Spinal cord (tissue), 10 donors: ENCODE measurements at places on chromosomes 4 and X. TPM values are rescaled to one million over a fixed set of nuclear protein-coding genes. Genes with fewer than 3 reads are reported as not detected.

GPR119 gene
- not detected for total RNA-seq

MAGEA9B gene
- not detected for total RNA-seq

MAGEA1 gene
- not detected for total RNA-seq

CT45A2 gene
- total RNA-seq = not detected

TRO gene
- total RNA-seq = 133 TPM

NKX6-1 gene
- total RNA-seq = 2.1 TPM

ARR3 gene
- total RNA-seq = not detected

HPGD gene
- total RNA-seq = 5.5 TPM

F8A2 gene
- total RNA-seq = not detected

GC gene
- total RNA-seq = not detected

PRSS12 gene
- total RNA-seq = 15.9 TPM

IQCM gene
- total RNA-seq = not detected

SH3RF1 gene
- total RNA-seq = 17.1 TPM

PPEF2 gene
- total RNA-seq = not detected

MAGEB1 gene
- not detected for total RNA-seq

CCDC160 gene
- 7.4 TPM for total RNA-seq

EXOSC9 gene
- total RNA-seq = 31.4 TPM

F11 gene
- 2.2 TPM for total RNA-seq

CT47B1 gene
- not detected for total RNA-seq

ENPEP gene
- 13.2 TPM for total RNA-seq

RWDD4 gene
- 22.2 TPM for total RNA-seq

TMEM31 gene
- 0.44 TPM for total RNA-seq

FRG2 gene
- not detected for total RNA-seq

DIPK2B gene
- 9.3 TPM for total RNA-seq

G3BP2 gene
- total RNA-seq = 126 TPM

XAGE3 gene
- not detected for total RNA-seq
